ENCODE measurements at places on chromosomes 4 and X.

DNA sequence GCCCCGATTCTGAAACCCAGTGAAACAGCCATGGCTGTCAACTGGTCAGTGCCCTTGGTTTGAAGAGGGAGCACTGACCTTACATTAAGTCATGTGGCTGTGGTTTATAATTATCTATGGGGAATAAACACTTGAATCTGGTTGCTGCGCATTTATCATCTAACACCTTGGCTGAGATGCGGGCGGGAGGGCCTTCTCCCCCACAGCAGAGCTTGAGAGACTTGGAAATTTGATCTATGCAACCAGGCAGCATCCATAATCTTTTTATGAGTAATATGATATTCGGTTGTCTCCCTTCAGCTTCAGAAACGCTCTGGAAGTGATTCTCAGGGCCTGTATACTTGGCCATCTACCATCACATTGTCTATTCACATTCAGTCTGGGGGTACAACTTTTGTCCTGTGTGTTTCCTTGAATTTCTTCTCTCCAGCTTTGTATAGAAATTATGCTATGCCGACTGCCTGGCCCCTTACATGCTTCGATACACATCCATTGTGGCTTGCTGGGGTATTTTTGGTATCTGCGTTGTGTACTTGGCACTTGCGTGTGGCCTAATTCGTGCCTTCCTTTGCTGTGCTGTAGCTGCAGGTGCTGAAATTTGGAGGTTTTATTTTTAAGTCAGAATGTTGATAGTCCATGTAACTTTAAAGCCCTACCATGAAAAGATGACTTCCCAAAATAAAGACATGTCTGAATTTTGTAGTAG lies 321.6 kb downstream of the ARHGAP10 start:
- DNase-seq = no peak

DNA sequence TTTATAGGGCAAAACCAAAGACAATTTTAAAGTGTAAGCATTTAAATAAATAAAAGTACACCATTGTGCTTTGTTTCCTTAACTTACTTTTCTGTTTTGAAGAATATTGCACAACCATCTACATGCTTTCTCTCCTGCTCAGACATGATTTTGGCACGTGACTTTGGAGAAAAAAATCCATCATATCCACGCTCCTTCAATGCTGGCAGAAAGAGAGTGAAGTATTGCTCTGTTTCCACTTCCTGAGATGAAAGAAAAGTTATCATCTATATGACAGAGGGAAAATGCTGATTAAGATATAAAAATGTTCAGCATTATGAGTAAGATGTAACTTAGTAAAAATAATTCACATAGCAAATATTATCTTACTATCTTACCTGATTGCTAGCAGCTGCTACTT lies 77.1 kb downstream of the CNOT6L start:
- no peak for DNase-seq

GRCh38 chrX:107673933-107674479 lies 45.7 kb downstream of the PRPS1 start:
- DNase-seq = no peak

DNA sequence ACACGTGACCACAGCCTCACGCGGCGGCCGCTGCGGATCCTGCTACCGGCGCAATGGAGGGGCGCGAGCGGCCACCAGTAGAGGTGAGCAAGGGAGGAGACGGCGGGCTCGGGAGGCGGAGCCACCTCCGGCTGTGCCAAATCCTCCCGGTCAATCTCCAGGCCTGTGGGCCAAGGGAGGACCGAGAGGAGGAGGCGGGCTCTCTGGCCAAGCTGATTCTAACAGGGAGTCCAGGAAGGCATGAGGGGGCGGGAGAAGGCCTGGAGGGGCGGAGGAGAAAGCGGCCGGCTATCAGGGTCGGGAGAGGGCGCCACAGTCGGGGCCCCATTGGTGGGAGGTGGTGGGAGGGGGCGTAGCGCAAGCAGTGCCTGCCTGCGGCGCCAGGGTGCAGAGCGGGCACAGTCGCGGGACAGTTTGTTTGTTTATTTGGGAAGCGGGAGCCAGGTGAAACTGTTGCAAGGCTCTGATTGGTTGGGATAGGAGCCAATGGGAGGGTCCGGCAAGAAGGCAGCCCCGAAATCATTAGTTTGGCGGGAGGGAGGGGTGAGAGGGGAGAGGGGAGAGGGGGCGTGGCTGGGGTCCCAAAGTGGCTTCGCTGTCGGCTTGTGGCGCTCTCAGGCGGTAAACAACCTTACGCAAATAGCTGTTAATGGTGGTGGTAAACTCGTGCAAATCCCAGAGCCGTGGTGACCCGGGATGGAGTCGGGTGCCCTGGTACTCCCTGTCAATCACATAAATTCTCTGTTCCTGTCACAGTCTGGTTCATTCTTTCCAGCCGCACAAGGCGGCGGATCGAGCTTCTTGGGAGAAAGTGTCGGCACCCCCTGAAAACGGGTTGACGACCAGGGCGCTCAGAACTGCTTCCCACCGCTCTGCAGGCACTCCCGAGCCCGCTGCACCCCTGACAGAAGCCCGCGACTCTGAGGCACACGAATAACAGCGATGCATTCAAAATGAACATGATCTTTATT lies at the start of gene IRS4:
IRS4 (minus strand) TSS at position 55 of the 971 bp plus-strand sequence.
- peak; percentile 8 for DNase-seq

- DNase-seq = no peak
Observed at GRCh38 chr4:153497988-153498967, 32.1 kb downstream of the TMEM131L start.

- DNase-seq = no peak
Observed at GRCh38 chr4:1250527-1250812, 1.5 kb upstream of the CTBP1 start.

DNA sequence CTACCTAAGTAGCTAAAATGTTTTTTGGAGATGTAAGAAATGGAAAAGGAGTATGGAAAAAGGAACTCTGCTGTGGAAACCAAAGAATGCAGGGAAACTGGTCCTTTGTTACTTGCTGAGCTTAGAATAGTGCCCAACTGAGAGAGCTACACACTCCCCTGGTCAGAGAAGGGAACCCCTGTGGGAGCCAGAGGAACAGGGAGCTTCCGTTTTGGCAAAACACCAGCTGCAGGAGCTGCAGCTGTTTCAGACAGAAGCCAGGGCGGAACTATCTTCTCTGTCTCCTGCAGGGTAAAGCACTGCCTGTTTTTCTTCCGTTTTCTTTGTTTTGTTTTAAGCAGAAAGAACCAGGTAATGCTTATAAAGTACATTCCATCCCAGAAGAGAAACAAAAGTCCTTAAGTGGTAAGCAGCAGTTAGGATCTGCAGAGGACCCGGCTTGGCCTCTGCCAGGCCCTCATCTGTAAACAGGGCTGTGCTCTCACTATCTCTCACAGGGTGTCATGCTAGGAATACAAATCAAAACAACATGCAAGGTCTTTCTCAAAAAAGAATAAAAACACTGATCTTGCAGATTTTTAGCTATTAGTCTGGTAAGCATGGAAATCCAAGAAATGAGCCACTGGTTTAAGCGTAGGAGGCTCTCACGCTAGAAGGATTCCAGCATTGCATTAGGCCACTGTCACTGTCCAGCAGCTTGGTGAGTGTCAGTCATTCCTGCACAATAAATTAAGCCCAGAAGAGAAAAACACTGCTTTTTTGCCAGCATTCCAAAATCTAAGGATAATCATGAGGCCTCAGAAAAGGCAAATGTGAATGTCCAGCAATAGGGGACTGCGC lies 76.1 kb downstream of the CHST7 start:
- peak; percentile 66 for DNase-seq

DNA sequence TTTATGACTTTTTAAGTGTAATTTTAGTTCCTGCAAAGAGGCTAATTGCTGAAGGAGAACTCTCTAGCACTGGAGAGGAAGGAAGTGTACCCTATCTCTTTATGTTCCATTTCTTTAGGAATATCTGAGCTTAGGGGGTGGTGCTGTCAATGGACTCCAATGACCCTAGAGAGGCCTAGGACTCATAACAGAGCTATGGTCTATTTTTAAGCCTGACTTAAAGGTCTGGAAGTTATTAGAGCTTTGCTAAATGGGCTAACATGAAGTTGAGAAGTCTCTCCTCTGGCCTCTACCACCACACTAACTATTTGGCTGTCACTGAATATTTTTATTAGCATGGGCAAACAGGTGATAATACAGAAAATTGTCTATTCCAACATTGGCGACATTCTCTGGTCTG lies 152.2 kb downstream of the SPATA18 start:
- DNase-seq = no peak

DNA sequence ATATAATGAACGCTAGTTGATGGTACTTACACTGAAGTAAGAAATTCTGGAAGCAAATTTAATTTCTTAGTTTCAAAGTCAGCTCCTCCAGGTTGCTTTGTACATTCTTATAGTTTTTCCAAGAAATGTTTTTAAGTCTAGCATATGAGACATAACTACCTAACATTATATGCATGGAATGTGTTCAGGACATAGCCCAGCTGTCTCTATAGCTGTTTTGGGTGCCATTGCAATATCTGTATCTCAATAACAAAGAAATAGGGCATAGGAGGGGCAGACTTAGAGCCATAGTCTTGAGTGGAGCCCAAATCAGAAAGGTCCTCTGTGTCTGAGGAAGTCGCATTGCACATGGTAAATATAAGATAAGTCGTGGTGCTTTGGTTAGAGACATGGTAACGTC lies 143.4 kb downstream of the CBR4 start:
- no peak for DNase-seq

DNA sequence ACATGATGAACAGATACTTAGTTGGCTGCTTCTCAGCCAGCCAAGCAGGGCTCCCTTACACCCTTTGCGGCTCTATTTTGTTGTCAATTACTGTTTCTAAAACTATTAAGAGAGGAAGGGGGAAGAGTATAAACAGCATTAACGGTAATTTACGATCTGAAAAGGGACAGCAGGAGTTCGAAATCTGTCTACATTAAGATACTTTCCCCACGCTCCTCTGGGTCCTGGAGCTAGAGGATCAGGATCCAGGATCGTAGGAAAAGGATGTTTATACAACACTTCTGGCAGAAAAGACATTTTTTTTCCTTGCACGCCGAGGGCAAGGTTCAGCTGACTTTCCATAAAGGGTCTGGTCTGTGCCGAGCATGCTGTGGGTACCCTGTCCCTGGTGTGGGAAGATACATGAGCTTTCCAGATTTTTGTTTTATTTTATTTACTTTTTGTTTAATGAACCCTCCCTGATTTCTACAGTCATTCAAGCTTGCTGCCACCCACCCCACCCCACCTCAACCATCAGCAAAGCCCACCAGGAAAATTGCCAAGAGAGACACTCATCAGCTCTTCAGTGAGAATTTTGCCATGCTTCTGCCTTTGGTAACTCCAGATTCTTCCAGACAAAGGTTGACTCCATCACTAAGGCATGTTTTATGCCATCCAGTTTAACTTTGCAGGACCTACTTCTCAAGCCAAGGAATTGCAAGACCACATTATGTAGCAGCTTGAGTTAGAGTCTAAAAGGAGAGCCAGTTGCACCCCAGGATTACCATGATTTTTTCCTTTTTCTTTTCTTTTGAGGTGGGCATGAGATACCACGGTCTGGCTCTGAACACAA lies 188.1 kb downstream of the QDPR start:
- DNase-seq = no peak

GRCh38 chrX:110021258-110022022 lies 18.5 kb downstream of the TMEM164 start:
- no peak for DNase-seq

All from pons (tissue), 1 donor.